ENCODE measurements at places on chromosomes 3 and 15. TPM values are rescaled to one million over a fixed set of nuclear protein-coding genes. Genes with fewer than 3 reads are reported as not detected.

Gene ARHGAP11A
- 4.5 TPM for total RNA-seq

Gene TGM4
- not detected for total RNA-seq

GRCh38 chr15:35038626-35039451 lies 46.3 kb downstream of the NANOGP8 start:
- DNase-seq: no peak

GRCh38 chr3:129575997-129576384 lies 30.5 kb downstream of the PLXND1 start:
- no peak for DNase-seq

Gene ZMYND10
- 26.7 TPM for total RNA-seq

Gene PTH1R
- total RNA-seq: 7.9 TPM

DNA sequence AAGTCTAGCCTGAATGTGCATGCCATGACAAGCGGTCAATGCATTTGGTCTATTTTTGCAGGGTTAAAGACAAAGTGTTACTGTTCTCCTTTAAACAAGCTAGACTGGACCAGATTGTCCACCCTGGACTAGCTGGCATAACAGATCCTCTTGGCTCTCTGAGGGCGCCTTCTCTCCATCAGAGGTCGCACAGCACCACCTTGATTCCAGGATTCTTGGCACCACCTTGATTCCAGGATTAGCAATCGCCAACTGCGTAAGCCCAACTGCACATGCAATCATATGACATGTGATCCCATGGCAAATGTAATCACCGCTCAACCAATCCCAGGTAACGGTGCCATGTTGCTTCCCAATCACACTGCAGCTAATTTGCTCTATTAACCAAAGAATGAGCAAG lies 98.6 kb downstream of the OXNAD1 start:
- no peak for DNase-seq

Gene ANKUB1
- 24.5 TPM for total RNA-seq

DNA sequence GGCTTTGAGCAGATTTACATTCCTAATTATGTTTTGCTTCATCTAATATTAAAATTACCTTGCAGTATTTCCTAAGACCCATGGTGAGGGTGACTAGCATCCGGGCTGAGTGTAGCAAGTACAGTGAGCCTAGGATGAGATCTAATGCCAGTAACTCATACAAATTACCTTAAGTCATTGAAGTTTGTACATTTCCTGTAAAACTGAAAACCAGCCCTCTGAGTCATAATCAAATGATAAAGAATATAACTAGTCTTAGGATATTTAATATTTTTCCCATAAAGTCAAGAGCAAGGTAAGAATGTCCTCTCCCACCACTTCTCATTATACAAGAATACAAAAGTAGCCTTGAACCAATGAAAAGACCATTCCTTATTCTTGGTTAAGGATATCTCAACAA lies 54.8 kb upstream of the CHRM5 start:
- no peak for DNase-seq

Gene STRIT1
- not detected for total RNA-seq

DNA sequence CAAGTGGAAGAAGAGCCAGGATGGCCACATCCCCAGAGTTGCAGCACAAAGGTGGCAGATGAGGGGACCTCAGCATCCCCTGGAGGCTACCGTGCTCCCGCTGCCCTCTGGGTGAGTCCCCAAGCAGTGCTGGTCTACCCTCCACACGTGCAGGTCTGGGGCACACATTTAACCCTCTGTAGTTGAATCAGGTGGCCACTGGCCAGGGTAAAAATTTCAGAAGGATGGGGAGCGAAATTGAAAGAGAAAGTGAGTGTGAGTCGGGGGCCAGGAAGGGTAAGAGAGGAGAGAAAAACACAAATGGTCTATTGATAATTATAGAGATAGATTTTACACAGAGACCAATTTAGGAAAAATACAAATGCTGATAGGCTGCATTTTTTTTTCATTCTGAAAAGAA lies 139.5 kb upstream of the EIF1B start:
- peak; percentile 12 for DNase-seq

Gene SPATA12
- total RNA-seq: not detected

- DNase-seq: no peak
Measured at GRCh38 chr3:132154619-132155018, 119.8 kb upstream of the CPNE4 start.

Gene CLDN1
- 26.8 TPM for total RNA-seq

GRCh38 chr3:64084640-64085039 lies 61.3 kb upstream of the PSMD6 start:
- DNase-seq: no peak

- no peak for DNase-seq
Measured at GRCh38 chr3:11982341-11982941, 21.7 kb upstream of the SYN2 start.

Gene STT3B
- total RNA-seq: 42.9 TPM

DNA sequence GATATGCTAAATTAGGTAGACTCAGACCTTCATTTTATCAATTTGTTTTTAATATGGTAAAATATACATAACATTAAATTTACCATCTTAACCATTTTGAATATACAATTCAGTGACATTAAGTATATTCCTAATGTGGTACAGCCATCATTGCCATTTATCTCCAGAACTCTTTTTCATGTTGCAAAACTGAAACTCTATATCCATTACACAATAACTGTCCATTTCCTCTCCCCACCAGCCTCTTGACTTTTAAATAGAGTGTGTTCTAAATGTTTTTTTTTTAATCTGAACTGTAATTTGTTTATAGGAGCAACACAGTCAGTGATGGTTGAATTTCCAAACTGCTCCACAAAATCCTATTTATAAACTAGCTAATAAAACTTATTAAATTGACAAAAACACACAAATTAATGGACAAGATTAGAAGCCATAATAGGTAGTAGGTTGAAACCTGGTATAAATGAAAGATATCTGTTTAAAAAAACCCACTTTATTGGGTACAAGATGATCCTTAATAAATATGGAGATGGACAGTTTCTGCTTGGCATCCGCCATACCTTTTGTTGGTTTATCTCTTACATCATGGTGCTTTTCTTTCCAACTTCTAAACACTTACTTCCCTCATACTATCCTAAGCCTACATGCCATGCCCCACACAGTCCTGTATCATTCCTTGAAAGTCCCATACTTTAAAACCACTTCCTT lies 142.4 kb downstream of the ZPLD1 start:
- DNase-seq: no peak

Gene CD276
- 38.8 TPM for total RNA-seq

Gene HCN4
- under 0.01 TPM for total RNA-seq

- no peak for DNase-seq
Measured at GRCh38 chr3:61638741-61639140, 77.4 kb downstream of the PTPRG start.

DNA sequence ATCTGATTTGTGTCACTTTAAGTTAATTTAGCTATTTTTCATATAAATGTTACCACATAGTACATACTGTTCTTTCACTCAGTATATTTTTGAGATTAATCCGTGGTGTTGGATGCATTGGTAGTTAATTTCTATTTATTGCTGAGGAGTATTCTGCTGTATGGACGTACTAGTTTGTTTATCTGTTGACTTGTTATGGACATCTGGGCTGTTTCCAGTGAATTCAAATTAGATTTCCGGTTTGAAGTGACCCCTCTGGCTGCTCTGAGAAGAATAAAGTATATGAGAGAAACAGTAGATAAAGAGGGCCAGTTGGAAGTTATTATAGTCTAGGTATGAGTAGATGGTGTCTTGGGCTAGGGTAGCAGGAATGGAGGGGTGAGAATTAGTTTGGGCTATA lies 15.6 kb downstream of the KAT2B start:
- DNase-seq: no peak

DNA sequence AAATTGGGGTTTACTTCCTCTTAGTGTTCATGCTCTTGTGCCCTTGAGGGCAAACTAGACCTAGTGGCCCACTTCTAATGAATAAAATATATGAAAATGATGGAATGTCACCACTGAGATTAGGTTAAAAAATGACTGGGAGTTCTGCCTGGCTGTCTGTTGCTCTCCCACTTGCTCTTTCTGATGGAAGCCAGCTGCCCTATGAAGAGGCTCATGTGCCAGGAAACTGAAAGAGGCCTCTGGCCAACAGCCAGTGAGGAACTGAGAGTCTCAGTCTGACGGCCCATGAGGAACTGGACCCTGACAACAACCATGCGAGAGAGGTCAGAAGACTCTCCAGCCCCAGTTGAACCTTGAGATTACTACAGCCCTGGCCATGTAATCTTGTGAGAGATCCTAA lies 107.1 kb upstream of the FHIT start:
- no peak for DNase-seq
